ENCODE measurements at places on chromosomes 7 and 10. TPM values are rescaled to one million over a fixed set of nuclear protein-coding genes. Genes with fewer than 3 reads are reported as not detected.
A peak's percentile ranks its signal among the peaks of the same experiment; 100 is the strongest.

The PILRA gene
- 0.59 TPM for polyA plus RNA-seq

The SPDYE1 gene
- polyA plus RNA-seq: not detected

The TRPV6 gene
- polyA plus RNA-seq: 0.63 TPM

The CTAGE8 gene
- 0.88 TPM for polyA plus RNA-seq

The CPN1 gene
- not detected for polyA plus RNA-seq

DNA sequence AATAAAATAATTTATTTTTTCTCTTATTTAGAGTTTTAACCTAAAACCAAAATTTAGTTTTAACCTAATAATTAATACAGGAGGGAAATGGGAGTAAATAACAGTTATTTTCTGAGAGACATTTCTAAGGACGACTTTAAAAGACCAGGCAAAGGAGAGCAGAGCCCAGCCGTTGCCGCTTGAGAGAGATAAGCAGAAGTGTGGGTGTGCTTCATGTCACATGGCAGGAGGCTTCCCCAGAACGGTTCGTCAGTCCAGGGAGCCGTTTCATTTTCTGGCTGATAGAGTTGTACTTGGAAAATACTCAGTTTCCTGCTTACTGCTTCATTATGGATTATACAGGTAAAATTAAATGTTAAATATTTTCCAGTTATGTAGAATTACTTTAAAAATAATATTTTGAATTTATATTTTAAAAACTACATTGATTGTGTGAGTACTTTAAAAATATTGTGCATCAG, 61.4 kb downstream of the ST7 start:
- H3K27ac ChIP-seq: peak overlapping the region; percentile 30
- peaks cover 36% of the 10 kb centered on the region for H3K4me1 ChIP-seq
- no peaks in the 10 kb centered on the region for H3K27me3 ChIP-seq
- H3K4me3 ChIP-seq: no peak overlapping the region
- DNase-seq: no peak

DNA sequence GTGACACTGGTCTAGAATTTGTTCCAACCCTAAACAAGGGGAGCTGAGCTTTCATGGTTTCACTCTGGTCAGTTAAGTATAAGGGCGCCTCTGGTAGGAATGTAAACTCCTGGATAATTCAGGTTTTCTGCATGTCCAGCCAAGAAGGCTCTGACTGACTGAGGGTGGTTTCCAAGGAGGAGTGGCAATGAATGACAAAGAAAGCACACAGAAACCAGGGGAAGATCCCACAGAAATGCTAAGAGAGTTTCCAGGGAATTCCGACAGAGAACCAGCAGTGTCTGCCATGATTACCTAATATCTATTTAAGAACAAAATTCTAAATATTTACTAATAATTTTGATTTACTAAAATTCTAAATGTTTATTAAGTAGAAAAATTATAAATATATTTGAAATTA, 27.3 kb upstream of the NRG3 start:
- no peaks in the 10 kb centered on the region for H3K36me3 ChIP-seq
- no peaks in the 10 kb centered on the region for H3K4me1 ChIP-seq
- H3K4me3 ChIP-seq: no peak overlapping the region
- no peaks in the 10 kb centered on the region for H3K27me3 ChIP-seq
- H3K27ac ChIP-seq: no peak overlapping the region
- no peak for DNase-seq

DNA sequence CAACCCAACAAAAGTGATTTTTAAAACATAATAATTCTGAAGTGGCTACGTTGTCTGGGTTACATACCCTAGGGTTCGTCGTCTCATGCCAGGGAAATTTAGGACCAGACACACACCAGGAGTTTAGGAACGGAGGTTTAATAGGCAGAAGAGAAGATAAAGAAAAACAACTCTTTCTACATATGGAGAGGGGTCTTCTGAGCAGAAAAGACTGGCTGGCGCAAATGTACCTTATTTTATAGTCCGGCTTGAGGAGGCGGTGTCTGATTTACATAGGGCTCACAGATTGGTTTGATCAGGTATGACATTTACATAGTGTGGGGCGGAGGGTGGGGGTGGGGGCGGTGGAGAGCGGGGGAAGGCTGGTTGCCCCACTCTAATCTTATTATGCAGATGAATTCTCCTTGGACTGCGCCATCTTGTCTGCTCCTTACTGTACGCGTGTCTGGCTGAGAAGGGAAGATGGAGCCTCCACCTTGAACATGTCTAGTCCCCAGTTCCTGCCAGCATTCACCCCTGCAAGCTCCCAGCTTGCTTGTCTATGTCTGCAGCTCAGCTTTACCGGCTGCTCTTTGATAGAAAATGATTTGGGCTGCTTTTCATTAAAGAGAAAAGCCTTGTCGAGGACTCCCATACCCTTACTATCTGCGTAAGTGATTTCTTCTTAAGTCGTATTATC, 98.7 kb downstream of the RALA start:
- H3K36me3 ChIP-seq: no peaks in the 10 kb centered on the region
- no peak for DNase-seq
- no peak overlapping the region for H3K4me3 ChIP-seq
- H3K27ac ChIP-seq: no peak overlapping the region
- H3K4me1 ChIP-seq: peaks cover 12% of the 10 kb centered on the region
- no peaks in the 10 kb centered on the region for H3K27me3 ChIP-seq

- no peaks in the 10 kb centered on the region for H3K36me3 ChIP-seq
- no peak overlapping the region for H3K27ac ChIP-seq
- no peak overlapping the region for H3K4me3 ChIP-seq
Measured at GRCh38 chr7:118289476-118289875, 65.0 kb downstream of the ANKRD7 start.

- no peak for DNase-seq
- no peaks in the 10 kb centered on the region for H3K27me3 ChIP-seq
- H3K27ac ChIP-seq: no peak overlapping the region
- H3K36me3 ChIP-seq: no peaks in the 10 kb centered on the region
Measured at GRCh38 chr10:114931072-114931679, 6.8 kb upstream of the TRUB1 start.

- H3K27ac ChIP-seq: no peak overlapping the region
- H3K4me3 ChIP-seq: no peak overlapping the region
- H3K4me1 ChIP-seq: peaks cover 5% of the 10 kb centered on the region
- no peaks in the 10 kb centered on the region for H3K27me3 ChIP-seq
Measured at GRCh38 chr7:107286751-107287621, 118.2 kb downstream of the HBP1 start.

DNA sequence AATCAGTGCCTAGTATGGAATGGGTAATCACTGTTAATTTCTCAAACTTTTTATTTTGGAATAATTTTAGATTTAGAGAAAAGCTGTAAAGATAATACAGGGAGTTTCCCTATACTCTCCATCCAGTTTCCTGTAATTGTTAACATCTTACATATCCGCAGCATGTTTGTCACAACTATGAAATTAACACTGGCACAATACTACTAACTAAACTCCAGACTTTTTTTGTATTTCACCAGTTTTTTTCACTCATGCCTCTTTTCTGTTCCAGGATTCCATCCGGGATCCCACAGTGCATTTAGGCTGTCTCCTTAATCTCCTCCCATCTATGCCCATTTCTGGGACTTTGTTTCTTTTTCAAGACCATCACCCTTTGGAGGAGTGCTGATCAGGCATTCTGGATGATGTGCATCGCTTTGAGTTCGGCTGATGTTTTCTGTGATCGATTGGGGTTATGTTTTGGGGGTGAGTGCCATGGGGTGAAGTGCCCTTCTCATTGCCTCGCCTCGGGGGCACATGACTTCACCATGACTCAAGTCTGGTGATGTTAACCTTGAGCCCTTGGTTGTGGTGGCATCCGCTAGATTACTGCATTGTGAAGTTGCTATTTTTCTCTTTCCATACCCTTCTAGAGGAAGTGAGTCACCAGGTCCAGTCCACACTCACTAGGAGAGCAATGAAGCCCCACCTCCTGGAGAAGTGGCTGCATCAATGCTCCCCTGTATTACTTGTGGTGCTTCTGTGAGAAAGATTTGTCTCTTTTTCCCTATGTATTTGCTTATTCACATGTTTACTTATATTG, 43.9 kb upstream of the GRB10 start:
- no peak overlapping the region for H3K27ac ChIP-seq
- peaks cover 2% of the 10 kb centered on the region for H3K27me3 ChIP-seq
- no peak overlapping the region for H3K4me3 ChIP-seq
- peak; percentile 59 for DNase-seq
- H3K36me3 ChIP-seq: no peaks in the 10 kb centered on the region

- no peak overlapping the region for H3K27ac ChIP-seq
- no peak overlapping the region for H3K4me3 ChIP-seq
- H3K36me3 ChIP-seq: no peaks in the 10 kb centered on the region
- no peaks in the 10 kb centered on the region for H3K4me1 ChIP-seq
- DNase-seq: no peak
Measured at GRCh38 chr10:59702347-59702746, 7.3 kb downstream of the SLC16A9 start.

GRCh38 chr7:137948083-137948844, 53.6 kb downstream of the CREB3L2 start:
- no peak for DNase-seq
- H3K4me1 ChIP-seq: no peaks in the 10 kb centered on the region
- no peak overlapping the region for H3K4me3 ChIP-seq

- H3K27ac ChIP-seq: no peak overlapping the region
- peaks cover 8% of the 10 kb centered on the region for H3K4me1 ChIP-seq
- no peaks in the 10 kb centered on the region for H3K27me3 ChIP-seq
Measured at GRCh38 chr10:121771966-121772365, 155.9 kb downstream of the ATE1 start.

DNA sequence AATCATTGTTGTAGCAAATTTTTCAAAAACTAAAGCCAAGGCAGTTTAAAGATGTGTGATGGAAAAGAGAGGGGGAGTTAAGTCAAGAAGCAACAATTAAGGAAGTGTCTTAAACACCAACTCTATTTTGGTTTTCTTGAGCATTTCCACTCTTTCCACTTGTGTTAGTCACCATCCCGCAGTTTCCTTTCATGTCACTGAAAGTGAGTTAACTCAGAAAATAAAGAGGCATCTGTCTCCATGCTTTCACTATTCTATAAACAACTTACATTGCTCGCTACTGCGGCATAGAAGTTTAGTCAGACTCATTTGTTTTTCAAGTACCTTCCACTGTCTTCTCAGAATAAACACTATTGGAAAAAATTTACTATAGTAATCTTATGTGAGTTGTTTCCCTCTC, 284.9 kb upstream of the SEMA3D start:
- H3K27me3 ChIP-seq: no peaks in the 10 kb centered on the region
- no peaks in the 10 kb centered on the region for H3K4me1 ChIP-seq
- no peak overlapping the region for H3K4me3 ChIP-seq
- DNase-seq: no peak
- no peaks in the 10 kb centered on the region for H3K36me3 ChIP-seq

- no peaks in the 10 kb centered on the region for H3K4me1 ChIP-seq
- no peak overlapping the region for H3K27ac ChIP-seq
- H3K27me3 ChIP-seq: no peaks in the 10 kb centered on the region
- H3K4me3 ChIP-seq: no peak overlapping the region
Measured at GRCh38 chr7:88614736-88615135, 144.8 kb upstream of the ZNF804B start.

- no peak for DNase-seq
- H3K27me3 ChIP-seq: peaks cover 55% of the 10 kb centered on the region
- no peaks in the 10 kb centered on the region for H3K4me1 ChIP-seq
- no peaks in the 10 kb centered on the region for H3K36me3 ChIP-seq
- H3K4me3 ChIP-seq: no peak overlapping the region
Measured at GRCh38 chr7:155384751-155385150, 73.2 kb upstream of the EN2 start.

Measured in keratinocyte (primary cell).